Amniotic stem cell (primary cell): ENCODE measurements at places on chromosomes 12 and 14.

- no peak for DNase-seq
Measured at GRCh38 chr12:132489078-132489601, 811 bp upstream of the FBRSL1 start.

DNA sequence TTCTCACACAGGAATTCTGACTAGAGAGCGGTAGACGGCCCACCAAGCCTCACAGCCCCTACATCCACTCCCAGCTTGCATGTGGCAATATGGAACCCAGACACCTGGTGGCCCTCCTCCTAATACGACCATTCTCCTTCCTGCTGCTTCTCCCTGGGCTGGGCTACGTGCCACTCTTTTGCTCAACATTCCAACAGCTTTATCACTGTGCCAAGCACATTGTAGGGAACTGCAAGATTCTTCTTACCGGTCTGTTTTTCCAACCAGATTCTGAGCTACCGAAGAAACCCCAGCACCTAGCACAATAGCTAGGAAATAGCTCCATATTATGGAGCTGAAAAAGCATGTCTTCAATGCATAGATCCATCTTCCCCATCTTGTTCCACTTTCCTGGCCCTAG lies 58.1 kb downstream of the STXBP6 start:
- no peak for DNase-seq

DNA sequence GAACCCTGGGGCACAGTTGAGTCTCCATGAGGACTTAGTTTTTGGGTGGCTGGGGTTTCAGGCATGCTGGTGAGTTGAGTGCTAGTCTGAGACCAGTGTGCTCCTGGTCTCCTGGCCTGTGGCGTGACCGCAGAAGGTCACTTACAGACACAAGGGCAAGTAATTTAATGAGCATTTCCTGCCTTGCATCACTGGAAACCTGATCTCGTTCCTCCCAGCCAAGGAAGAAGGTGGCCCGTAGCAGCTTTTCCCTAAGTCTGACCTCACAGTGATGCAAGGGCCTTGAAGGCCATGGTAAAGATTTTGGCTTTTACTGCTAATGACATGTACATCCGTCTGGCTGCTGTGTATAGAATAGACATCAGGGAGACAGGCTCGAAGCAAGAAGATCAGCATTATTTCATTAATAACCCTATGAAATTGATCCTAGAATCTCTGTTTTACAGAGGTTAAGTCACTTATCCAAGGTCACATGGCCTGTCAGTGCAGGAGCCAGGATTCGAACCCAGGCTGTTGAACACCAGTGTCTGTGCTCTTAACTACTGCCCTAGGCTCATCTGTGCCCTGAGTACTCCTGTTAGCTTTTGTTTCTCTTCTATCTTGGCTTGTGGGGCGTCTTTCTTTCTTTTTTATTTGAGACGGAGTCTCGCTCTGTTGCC lies 4.6 kb downstream of the TMEM120B start:
- DNase-seq, result no peak

DNA sequence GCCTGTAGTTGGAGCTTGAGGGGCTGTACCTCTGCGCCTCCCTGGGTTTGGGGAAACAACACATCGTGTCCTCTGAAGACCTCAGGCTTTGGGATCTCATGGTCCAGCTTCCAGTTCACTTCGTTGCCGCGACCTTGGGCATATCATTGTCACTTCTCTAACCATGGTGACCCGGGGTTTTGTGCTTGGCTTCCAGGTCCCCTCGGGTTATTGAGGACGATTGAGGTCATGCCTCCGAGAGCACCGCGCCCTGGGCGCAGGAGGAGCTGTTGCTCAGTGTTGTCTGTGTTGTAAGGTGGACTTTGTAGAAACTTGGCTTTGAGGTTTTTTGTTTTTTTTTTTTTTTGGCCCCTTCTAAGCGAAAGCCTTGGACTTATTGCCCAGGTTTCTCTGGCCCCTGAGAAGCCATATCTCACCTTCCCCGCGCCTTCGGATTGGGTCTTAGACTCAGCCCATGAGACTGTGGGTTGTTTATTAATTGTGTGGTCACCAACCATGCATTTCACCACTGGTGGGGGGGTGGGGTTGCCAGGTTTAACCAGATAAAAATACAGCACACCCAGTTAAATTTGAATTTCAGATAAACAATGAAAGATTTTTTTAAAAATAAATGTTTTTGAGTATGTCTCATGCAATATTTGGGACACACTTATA lies 2.6 kb downstream of the BCL7A start:
- no peak for DNase-seq

GRCh38 chr14:104985675-104986486 lies at the start of gene CLBA1:
Gene CLBA1, plus strand, starts transcription at chr14:104985788. Its CDS starts 644 bp downstream, at chr14:104986432.
- peak; percentile 70 for DNase-seq

GRCh38 chr12:52268212-52268611 lies 6.2 kb upstream of the KRT86 start:
- no peak for DNase-seq

DNA sequence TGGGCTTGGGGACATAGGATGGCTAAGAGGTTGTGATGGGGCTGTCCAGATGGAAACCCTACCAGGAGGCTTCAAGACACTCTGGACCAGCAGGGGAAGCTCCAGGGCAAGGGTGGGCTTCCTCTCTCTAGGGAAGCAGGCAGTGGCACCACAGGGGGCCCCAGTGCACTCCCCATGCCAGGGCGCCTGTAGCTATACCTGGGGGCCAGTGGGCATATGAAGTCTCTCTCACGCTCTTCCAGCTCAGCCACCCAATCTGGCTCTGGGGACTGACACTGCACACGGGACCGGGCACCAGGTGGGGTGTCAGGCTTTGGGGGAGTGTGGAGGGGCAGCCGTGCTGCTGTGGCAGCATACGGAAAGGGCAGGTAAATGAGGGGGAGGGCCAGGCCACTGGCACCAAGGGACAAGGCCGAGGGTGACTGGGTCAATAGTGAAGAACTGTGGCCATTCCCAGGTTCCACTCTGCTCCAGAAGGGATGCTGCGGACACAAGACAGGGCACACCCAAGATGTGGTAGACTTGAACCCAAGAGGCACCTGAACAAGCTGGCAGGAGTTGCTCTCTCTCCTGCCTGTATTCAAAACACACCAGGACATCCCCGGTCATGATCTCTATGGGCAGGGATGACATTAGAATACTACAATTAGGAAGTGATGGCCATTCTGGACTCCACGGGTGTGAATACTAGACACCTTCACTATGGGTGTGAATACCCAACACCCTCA lies 27.5 kb downstream of the RFLNA start:
- DNase-seq, result no peak

GRCh38 chr12:85676816-85677749 lies 159.1 kb downstream of the RASSF9 start:
- no peak for DNase-seq
